ENCODE measurements at places on chromosomes 4 and X. TPM values are rescaled to one million over a fixed set of nuclear protein-coding genes. Genes with fewer than 3 reads are reported as not detected.

- no peak for DNase-seq
Measured at GRCh38 chr4:139265654-139266053, 14.4 kb downstream of the MGARP start.

ABHD18 gene
- 4.1 TPM for total RNA-seq

SLITRK2 gene
- not detected for total RNA-seq

DNA sequence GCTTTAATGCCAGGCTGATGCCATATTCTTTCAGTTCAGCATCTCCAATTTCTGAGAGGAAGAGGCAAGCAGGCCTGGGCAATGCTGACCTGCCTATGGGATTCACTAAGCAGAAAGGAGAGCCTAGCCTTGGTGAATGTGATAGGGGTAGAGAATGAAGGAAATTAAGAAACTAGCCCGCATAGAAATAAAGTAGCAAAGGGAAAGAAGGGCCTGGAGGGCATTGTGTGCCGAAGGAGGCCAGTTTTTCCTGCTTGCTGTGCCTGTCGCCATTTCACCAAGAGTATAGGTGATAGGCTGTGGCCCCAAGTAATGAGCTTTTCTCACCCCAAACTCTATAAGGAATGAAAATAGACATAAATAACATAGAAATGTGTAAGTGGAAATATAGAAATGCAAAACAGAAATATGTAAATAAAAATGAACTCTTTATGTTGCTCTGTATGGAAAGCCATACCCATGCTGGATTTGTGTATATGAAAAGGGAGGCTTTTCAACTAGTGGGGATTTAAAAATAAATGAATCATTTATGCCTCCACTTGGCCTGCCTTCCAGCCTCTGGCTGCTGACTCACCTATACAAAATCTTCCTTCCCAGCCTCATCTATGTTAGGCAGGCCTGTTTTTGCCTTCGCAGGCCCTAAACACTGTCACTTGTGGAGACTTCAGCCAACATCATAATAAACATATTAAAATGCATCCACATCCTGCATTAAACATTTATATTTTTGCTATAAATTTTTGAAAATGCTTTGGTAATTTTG lies 5.1 kb upstream of the OCRL start:
- no peak for DNase-seq

DNA sequence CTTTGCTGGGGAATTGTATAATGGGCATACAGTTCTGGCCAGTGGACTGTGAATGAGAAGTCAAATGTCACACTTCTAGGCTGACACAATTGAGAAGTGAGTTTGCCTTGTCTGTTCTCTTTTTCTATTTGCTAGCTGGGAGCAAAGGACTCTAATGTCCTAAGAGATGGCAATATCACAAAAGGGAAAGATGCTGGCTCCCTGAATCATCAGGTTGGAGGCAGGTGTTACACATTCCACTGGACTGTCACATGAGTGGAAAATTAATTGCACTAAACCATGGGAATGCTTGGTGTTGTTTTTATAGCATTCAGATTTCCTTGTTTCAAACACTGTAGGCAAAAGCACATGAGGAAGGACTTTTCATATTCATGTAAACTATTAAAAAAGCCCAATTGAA lies 388.3 kb downstream of the ADAM29 start:
- no peak for DNase-seq

PITX2 gene
- under 0.01 TPM for total RNA-seq

- DNase-seq, result no peak
Measured at GRCh38 chr4:127015667-127016117, 617.1 kb upstream of the INTU start.
